ENCODE measurements at places on chromosomes 5 and 9.

GRCh38 chr5:178314061-178314660, 81.6 kb upstream of the PHYKPL start:
- DNase-seq: no peak

DNA sequence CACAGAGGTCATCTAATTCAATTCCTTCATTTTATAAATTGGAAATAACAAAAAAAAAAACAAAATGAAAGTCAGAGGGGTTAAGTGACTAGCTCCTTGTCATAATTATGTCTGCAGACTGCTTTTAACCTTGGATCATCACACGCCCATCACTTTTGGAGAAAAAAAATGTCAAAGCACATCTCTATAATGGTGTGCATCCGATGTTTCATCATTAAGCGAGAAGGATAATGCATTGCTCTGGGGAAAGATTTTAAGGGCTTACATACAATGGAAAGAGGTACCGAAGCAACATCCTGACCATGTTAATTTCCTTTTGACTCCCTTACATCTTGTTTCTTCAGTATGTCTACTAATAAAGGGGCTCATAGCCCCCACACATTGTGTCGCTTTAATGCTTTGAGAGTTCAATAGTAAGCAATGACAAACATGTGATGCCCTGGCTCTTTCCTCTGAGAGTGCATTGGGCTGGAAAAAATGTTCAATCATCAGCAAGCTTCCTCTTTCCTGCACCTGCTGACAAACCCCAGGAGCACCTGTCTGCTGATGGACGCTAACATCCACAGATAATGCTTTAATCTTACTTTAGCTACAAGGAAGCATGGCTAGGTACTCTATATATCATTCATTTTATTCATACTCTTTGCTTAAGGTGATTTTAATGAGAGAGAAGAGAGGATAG, 242.2 kb downstream of the SMARCA2 start:
- DNase-seq: no peak

GRCh38 chr5:32487424-32487823, 42.9 kb upstream of the ZFR start:
- no peak for DNase-seq

DNA sequence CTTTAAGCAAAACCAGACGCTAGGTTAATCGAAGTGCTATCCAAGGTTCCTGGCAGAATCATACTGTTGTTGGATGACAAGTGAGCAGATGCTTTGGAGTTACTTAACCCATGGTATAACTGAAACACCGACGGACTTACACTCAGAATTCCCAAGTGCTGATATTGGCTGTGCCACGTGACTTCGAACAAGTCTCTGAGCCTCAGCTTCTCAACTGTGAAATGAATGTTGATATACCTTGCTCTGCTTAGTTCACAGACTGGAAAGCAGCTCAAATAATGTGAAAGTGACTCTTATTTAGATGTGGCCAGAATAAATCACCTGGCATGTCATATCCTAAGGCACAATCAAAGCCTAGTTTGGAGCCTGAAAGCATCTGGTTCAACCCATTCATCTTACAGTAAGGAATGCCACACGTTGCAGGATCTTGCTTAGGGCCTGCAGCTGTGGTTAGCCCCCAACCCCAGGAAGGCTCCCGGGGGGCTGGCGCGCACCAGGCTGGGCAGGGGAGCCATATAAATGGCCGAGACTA, 759 bp downstream of the GEMIN5 start:
- DNase-seq: no peak

GRCh38 chr5:109448838-109449237, 39.1 kb upstream of the PJA2 start:
- no peak for DNase-seq

GRCh38 chr9:600006-600405, 241.5 kb upstream of the DMRT1 start:
- no peak for DNase-seq

DNA sequence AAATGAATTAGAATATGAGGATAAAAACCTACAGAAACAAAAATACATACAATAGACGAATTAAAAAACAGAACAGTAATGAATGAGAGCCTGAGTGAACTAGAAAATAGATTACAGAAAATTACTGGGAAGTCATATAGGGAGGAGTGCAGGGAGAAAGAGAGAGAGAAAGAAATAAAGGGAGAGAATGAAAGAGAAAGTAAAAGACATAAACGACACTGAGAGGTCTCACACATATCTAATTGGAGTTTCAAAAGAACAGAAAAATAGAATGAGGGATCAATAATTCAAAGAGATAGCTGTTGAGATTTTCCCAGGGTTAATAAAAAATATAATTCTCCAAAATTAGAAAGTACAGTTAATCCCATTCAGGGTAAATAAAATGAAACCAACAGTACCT, 156.4 kb upstream of the FTMT start:
- no peak for DNase-seq

- DNase-seq: no peak
These were observed 3.0 kb downstream of the HACD4 start for GRCh38 chr9:21028466-21028865.

- no peak for DNase-seq
These were observed 249.7 kb downstream of the ARHGAP26 start for GRCh38 chr5:143019614-143020515.

DNA sequence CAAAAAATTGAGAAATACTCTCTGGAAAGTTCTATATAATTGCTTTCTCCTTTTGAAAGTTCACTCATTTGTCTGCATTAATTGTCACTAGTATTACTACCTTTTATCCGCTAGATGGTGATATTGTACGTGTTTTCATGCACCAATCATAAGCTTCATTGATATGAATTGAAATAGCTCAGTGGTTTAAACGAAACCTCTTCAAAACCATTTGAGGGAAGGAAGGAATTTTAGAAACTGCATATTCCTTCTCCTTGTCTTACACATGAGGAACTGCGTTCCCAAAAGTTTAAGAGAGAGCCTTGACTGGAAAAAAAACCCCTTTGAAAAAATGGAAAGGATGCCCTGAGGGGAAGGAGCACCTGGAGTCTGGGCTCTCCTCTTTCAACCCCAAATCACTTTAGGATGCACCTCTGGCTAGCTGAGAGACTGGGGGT, 98.6 kb downstream of the YTHDC2 start:
- no peak for DNase-seq

- no peak for DNase-seq
These were observed 267.5 kb downstream of the MSX2 start for GRCh38 chr5:174991847-174992246.

DNA sequence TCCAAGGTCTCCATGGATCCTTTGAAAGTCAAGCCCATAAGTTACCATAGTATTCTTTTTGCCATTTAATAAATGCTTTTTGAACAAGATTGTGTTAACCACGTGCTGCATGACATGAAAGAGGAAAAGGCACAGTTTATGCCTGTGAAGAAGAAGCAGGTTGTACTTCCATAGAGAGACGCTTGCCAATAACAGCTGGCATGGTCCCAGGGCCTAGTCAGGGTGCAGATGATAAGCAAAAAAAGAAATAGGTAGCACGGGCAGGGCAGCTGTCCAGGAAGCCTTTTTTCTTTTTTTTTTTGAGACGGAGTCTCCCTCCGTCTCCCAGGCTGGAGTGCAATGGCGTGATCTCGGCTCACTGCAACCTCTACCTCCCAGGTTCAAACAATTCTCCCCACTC, 71.8 kb upstream of the CLINT1 start:
- no peak for DNase-seq

DNA sequence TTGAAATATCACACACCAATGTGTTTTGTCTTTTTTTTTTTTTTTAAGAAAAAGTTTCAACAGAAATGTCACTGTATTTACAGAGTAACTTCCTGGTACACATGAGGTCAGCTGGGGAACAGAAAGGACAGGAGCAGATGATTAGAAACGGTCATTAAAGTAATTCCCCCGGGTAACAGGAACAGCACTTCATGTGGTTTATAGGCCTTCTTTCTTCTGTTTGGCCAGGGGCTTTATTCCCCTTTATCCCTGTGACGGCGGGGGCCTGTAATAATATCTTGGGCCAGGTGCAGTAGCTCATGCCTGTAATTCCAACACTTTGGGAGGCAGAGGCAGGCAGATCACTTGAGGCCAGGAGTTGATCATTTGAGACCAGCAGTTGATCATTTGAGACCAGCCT, 30.5 kb upstream of the MSH3 start:
- no peak for DNase-seq

DNA sequence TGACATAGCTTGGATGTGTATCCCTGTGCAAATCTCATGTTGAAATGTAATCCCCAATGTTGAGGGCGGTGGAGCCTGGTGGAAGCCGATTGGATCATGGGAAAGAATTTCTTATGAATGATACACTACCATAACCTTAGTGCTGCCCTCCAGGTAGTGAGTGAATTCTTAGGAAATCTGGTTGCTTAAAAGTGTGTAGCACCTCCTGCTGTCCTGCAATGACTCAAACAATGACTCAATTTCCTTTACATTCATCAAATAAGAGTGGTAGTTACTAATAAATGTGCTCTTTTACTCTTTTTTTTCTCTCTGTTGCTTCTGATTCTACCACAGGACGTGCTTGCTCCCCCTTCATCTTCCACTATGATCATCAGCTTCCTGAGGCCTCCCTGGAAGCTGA, 1696.0 kb upstream of the CDH9 start:
- DNase-seq: no peak

DNA sequence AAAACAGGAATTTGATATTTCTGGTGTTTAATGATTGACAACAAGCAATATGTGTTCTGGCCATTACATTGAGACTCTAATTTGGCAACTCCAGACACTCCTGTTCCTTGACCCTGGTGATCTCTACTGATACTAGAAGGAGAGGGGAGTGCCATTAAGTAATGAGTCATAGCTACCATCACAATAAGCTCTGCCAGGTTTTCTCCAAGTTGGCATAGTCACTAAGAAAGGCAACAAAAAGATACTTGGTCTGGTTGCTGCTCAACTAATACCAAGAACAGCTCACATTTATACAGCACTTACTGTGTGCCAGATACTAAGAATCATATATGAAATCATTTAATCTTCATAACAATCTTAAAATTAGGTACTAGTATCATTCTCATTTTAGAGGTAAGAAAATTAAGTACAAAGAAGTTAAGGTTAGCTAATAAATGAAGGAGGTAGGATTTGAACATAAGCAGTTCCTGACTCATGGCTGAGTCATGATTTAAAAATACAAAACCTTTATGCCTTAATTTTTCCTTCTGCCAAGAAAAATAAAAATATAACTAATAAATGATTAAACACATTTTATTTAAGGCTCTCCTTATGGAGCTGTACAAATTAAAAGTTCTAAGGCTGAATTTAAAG, 19.9 kb upstream of the PRXL2C start:
- no peak for DNase-seq

DNA sequence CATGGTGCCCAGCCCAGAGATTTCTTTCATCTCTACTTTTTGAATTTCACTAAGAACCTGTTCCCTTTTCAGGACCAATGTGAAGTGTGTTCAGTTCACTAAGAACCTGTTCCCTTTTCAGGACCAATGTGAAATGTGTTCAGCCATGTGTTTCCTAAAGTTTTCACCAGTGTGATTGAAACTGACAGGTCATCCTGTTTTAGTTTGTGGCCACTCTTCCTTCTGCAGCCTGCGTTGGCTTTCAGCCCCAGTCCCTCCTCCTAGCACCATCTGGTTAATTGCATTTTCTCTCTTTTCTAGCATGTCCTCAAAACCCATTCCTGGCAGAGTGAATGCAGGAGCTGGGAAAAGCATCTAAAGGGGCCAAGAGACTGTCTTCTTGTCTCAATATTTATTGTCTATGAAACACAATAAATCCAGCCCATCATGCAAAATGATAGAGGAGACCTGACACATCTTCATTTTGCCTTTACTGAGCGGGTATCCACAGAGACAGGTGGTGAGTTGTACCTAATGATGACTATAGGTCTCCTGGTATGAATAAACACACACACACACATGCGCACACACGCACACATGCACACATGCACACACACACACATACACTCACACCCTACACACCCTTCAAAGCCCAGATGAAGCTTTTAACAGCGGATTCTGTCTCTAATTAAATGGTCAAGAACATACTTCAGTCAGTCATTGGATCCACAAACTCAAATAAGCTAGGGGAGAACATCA, 6.1 kb upstream of the PANK3 start:
- DNase-seq: no peak

GRCh38 chr9:88897081-88897480, 94.2 kb upstream of the S1PR3 start:
- DNase-seq: no peak

- DNase-seq: no peak
These were observed 300.3 kb downstream of the MRPS30 start for GRCh38 chr5:45109062-45109461.

DNA sequence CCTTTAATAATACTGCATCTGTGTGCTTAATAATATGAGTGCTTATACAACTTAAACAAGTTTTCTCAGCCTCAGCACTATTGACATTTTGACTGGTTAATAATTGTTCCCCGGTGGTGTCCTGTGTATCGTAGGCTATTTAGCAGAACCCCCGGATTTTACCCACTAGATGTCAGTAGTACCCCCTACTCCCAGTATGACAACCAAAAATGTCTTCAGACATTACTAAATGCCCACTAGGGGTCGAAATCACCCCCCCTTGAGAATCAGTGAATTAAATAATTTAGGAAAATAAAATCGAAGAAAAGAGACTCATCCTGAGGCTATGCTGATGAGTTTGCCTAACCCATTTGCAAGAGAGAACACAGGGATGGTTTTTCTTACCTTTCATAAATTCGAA, 166.3 kb downstream of the ATP10B start:
- no peak for DNase-seq

GRCh38 chr9:16725066-16725465, 145.4 kb downstream of the BNC2 start:
- DNase-seq: no peak

- DNase-seq: peak; percentile 92
These were observed 17.3 kb upstream of the TMOD1 start for GRCh38 chr9:97484134-97484533.

GRCh38 chr9:133274236-133275104, 531 bp downstream of the ABO start:
- no peak for DNase-seq

- DNase-seq: no peak
These were observed 124.6 kb downstream of the ROR2 start for GRCh38 chr9:91825422-91825821.

GRCh38 chr5:9691261-9691660, 61.1 kb upstream of the TAS2R1 start:
- DNase-seq: no peak

DNA sequence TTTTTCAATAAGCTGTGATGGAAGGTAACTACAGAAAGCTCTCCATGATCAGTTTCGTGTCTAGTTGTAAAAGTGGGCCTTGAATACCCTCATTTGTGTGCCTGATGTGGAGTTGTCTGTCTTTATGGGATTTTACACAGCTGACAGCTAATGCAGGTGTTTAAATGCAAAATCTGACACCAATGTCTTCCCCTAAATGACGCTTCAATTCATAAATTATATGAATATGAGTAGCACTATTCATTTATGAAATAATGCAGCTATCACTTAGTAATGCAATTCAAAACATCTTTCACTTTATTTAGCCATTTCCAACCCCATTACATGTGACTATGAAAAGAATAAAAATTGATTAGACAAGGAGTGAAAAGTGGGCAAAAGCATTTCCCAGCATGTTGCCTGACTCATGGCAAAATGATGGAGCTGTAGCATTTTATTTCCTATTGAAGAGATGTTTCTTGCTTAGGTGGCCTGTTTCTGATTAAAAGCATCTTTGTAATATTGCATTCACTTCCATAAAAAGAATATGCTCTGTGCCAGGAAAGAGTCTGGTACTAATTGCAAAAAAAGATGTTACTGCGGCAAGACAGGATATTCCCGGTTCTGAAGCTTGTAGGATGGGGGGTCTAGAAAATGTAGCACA, 116.7 kb upstream of the HAPLN1 start:
- no peak for DNase-seq

- peak; percentile 85 for DNase-seq
These were observed 727 bp downstream of the SMAD5 start for GRCh38 chr5:136133222-136133921.

Data from posterior cingulate gyrus (tissue), 11 donors.